ENCODE measurements at places on chromosomes 5 and 9. TPM values are rescaled to one million over a fixed set of nuclear protein-coding genes. Genes with fewer than 3 reads are reported as not detected.

DNA sequence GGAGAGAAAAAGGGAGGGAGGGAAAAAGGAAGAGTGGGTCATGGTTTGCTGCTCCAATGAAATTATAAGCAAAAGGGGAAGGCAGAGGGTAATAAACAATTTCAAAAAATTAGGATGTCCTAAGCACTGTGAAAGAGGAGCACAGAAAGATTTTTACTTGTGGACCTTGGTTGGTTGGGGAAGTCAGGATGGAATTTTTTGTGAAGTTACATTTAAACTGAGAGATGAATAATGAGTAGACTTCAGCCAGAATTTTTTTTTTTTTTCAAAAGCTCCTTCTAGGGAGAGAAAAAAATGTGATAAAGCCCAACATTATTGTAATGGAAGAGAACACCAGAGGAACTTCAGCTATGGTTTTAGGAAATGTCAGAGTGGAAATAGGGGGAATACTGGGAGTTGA is 515.9 kb upstream of the PAPPA start:
- no peak for ATAC-seq

Gene GDF9
- 0.36 TPM for total RNA-seq

DNA sequence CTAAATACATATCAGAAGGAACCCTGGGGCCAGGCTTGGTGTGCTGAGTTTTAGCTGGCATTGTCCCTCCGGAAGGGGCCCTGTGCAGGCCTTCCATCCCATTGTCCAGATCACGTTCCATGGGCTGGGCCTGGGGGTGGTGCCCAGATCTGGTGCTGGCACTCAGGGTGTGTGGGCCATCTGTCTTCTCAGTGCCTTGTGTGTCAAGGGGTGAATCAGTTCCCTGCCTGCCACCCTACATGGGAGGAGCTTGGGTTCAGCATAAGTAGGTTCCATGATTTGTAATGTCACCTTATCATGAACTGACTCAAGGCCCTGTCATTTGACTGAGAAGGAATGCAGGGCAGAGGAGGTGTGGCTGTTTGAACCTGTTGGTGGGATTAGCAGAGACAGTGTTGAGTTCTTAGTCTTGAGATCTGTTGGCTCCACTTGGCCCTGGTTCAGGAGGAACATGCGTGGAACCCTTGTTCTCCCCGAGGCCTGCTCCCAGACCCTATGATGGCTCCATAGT is 176.8 kb downstream of the MACROH2A1 start:
- peak; percentile 95 for ATAC-seq

DNA sequence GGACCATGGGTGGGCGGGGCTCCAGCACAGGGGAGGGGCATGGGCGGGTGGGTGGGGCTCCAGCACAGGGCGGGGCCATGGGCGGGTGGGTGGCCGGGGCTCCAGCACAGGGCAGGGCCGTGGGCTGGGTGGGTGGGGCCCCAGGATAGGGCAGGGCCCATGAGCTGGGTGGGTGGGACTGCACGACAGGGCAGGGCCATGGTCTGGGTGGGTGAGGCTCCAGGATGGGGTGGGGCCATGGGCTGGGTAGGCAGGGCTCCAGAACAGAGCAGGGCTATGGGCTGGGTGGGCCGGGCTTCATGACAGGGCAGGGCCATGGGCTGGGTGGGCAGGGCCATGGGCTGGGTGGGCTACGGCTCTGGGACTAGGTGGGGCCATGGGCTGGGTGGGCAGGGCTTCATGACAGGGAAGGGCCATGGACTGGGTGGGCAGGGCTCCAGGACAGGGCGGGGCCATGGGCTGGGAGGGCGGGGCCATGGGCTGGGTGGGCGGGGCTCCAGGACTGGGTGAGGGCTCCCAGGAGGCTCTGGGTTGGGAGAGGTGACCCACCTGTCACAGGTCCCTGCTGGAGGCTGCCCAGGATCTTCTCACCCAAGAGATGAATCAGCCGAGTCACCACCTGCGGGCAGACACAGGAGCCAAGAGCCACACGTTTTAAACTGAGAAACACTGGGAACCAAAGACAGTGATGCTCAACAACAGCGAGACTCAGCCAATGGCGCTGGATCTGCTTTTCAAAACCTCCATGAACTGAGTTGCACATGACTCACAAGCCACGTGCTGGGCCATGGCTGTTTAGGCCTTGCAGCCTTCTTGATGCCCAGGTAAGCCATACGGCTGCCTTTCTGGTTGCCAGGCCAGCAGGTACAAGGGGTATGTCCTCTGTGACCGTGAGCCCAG is 33.6 kb upstream of the NSMF start:
- ATAC-seq: peak; percentile 60

GRCh38 chr9:125850106-125850632 is 103.0 kb downstream of the PBX3 start:
- no peak for ATAC-seq

- no peak for ATAC-seq
Measured at GRCh38 chr9:19457693-19458009, 48.8 kb downstream of the ACER2 start.

Gene CAVIN4
- 0.08 TPM for total RNA-seq

Gene CDO1
- 0.20 TPM for total RNA-seq

Gene SEMA5A
- total RNA-seq: 5.5 TPM

DNA sequence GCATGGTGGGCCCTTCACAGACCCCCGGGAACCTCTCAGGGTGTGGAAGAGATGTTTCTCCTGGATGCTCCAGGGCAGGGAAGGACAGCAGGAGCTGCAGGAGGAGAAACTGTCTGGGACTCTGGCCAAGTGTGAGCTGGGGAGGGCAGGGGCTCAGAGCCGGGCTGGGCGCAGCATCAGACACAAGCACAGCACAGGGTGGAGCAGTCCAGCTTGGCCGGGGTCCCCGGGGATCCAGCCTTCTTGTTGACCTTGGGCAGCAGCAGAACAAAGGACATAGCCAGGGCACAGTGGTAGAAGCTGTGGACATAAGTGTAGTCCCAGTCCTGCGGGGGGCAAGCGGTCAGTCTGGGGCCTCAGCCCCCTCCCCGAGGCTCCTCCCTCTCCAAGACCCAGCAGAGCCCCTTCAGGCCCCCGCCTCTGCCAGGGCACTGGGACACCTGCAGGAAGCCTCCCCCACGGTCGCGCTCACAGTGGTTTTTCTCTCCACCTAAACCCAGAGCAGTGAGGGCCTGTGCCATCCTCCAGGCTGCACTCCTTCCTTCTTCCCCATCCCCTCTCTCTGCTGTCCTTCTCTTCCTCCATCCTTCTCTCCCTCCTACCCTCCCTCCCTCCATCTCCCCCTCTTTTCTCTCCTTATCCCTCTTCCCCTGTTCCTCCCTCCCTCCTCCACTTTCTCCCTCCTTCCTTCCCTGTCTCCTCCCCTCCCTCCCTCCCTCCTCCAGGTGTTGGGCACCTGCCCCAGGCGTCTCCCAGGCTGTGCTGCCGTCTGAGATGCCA is 10.1 kb downstream of the MYMK start:
- ATAC-seq: no peak

DNA sequence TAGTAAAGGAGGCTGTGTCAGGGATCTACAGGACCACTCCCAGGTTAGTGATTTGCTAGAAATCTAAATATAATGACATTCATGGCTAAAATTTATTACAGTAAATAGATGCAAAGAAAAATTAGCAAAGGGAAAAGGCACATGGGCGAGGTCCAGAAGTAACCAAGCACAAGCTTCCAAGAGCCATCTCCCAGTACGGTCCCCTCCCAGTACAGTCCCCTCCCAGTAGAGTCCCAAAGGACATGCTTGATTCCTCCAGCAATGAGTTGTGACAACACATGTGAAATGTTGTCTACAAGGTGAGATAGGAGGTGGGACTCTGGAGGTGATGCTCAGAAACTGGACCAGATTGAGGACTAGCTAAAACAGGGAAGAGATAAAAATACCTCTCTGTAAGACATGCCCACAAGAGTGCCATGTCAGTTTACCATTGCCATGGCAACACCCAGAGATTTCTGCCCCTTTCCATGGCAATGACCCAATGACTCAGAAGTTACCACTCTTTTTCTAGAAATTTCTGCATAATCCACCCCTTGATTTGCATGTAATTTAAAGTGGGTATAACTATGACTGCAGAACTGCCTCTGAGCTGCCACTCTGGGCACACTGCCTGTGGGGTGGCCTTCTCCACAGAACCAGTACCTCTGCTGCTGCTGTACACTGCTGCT is 27.9 kb upstream of the CEMIP2 start:
- ATAC-seq: no peak

Gene CCDC171
- 1.4 TPM for total RNA-seq

Gene MAPKAP1
- total RNA-seq: 57.1 TPM

Gene CCL21
- 18.5 TPM for total RNA-seq

DNA sequence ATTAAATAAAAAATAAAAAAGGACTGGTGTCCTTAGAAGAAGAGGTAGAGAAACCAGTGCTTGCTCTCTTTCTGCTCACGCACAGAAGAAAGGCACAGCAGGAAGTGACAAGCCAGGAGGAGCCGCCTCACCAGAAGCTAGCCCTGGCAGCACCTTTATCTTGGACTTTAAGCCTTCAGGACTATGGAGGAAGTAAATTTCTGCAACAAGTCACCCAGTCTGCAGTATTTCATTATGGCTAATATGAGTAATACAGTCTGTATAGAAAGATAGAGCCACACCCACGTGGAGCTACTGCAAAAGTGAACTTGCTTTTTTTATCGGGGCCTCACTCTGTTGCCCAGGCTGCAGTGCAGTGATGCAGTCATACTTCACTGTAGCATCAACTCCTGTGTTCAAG is 68.4 kb downstream of the PDZD2 start:
- peak; percentile 92 for ATAC-seq

Gene FAM169A
- 1.5 TPM for total RNA-seq

GRCh38 chr9:109320331-109320741 is 523 bp downstream of the EPB41L4B start:
- no peak for ATAC-seq

DNA sequence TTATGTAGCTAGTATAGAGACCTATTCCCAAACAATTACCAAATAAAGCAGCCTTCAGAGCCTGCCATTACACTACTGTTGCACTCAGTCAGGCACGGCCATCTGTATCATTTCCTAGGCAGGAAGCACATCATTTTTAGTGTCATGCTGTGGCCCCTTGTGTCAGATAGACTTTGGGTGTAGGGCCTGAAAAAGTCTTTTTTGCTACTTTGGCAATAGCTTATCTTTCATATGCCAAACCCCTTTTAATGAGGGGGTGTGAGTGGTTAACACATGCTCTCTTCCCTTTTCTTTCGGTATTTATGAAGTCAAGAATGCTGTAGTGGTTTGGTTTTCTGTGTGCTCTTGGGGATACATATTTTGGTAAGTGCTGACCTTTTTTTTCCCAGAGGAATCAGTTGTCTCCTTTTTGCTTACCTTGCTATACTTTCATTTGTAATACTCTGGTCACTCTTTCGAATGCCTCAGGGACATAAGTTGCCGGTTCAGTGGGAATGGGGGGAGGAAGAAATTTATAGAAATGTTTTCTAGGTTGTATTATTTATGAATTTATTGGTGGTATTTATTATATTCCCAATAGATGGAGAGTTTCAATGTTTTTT is 209.8 kb downstream of the CSNK1G3 start:
- ATAC-seq: no peak

DNA sequence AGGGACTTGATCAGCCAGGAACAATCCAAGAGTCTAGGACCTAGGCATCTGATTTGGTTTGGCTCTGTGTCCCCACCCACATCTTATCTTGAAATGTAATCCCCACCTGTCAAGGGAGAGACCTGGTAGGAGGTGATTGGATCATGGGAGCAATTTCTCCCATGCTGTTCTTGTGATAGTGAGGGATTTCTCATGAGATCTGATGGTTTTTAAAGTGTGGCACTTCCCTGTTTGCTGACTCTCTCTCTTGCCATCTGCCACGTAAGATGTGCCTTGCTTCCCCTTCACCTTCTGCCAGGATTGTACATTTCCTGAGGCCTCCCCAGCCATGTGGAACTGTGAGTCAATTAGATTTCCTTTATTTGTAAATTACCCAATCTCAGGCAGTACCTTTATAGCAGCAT is 201.7 kb upstream of the ACTBL2 start:
- peak; percentile 62 for ATAC-seq

- no peak for ATAC-seq
Measured at GRCh38 chr9:84068872-84069271, 88.3 kb downstream of the RMI1 start.

- ATAC-seq: no peak
Measured at GRCh38 chr5:81925009-81925408, 46.8 kb upstream of the ATG10 start.

Gene NEUROG1
- not detected for total RNA-seq

DNA sequence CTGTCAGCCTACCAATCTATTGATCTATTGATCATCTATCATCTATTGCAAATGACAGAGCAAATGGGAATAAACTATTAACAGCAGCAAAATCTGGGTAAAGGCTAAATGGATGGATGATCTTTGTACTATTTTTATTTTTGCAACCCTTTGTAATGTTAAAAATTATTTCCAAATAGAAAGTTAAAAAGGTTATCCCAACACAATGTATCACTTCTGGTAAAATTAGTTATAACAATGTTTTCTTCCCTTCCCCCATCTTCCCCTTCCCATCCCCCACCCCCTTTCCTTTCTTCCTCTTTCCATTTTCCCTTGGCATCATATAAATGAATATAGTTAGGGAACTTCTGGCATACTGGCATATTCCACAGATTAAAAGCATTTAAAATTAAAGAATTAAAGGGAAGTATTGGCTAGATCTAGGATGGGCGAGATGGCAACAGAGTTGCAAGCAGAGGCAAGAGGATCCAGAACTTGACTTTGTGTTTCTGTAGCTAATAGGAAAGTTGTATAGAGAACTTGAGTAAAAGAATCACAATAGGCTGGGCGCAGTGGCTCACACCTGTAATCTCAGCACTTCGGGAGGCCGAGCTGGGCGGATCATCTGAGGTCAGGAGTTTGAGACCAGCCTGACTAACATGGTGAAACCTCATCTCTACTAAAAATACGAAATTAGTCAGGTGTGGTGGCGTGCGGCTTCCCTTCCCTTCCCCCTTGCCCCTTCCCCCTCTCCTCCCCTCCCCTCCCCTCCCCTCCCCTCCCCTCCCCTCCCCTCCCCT is 66.6 kb upstream of the TAF11L2 start:
- no peak for ATAC-seq

- ATAC-seq: no peak
Measured at GRCh38 chr9:97578846-97579245, 54.3 kb downstream of the TSTD2 start.

GRCh38 chr9:84823421-84824271 is 154.1 kb downstream of the NTRK2 start:
- ATAC-seq: peak; percentile 94

Gene AJM1
- total RNA-seq: 1.1 TPM

Gene GLRA1
- not detected for total RNA-seq

Gene ZNF474
- not detected for total RNA-seq

Gene DAB2IP
- total RNA-seq: 46.0 TPM

Gene TMEM174
- total RNA-seq: not detected

Gene CARTPT
- total RNA-seq: not detected

Gene GARNL3
- total RNA-seq: 3.1 TPM

- ATAC-seq: no peak
Measured at GRCh38 chr9:91101611-91102168, 260.0 kb downstream of the AUH start.

GRCh38 chr9:17135295-17136160 is 688 bp downstream of the CNTLN start:
- peak; percentile 61 for ATAC-seq

DNA sequence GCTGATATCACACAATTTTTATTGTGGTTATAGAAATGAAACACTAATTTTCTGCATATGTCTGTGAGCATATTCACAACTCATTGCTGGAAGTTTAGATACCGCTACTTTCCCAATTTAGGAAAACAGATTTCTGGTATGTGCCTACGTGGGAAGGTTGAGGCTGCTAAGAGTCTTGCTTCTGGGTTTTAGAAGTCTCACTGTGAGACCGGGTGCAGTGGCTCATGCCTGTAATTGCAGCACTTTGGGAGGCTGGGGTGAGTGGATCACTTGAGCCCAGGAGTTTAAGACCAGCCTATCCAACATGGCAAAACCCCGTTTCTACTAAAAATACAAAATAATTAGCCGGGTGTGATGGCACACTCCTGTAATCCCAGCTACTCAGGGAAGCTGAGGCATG is 39.6 kb downstream of the UBAP1 start:
- no peak for ATAC-seq

- ATAC-seq: no peak
Measured at GRCh38 chr9:89361031-89361430, 42.7 kb downstream of the SECISBP2 start.

Measured in esophagus mucosa (tissue), 1 donor.